Left lung (tissue), 14 donors: ENCODE measurements at places on chromosomes 3 and 15. TPM values are rescaled to one million over a fixed set of nuclear protein-coding genes. Genes with fewer than 3 reads are reported as not detected.

PPM1L gene
- total RNA-seq, result 12.7 TPM

ZXDC gene
- total RNA-seq, result 36.2 TPM

GRCh38 chr3:43792904-43793303, 102.2 kb downstream of the ABHD5 start:
- H3K27me3 ChIP-seq, result no peaks in the 10 kb centered on the region
- no peak overlapping the region for H3K4me3 ChIP-seq
- H3K36me3 ChIP-seq, result no peaks in the 10 kb centered on the region
- no peak overlapping the region for H3K27ac ChIP-seq
- no peak for DNase-seq

GRCh38 chr3:170007031-170007663, 30.6 kb upstream of the GPR160 start:
- peaks cover 38% of the 10 kb centered on the region for H3K4me1 ChIP-seq
- no peak overlapping the region for H3K4me3 ChIP-seq
- H3K27me3 ChIP-seq, result no peaks in the 10 kb centered on the region

DNA sequence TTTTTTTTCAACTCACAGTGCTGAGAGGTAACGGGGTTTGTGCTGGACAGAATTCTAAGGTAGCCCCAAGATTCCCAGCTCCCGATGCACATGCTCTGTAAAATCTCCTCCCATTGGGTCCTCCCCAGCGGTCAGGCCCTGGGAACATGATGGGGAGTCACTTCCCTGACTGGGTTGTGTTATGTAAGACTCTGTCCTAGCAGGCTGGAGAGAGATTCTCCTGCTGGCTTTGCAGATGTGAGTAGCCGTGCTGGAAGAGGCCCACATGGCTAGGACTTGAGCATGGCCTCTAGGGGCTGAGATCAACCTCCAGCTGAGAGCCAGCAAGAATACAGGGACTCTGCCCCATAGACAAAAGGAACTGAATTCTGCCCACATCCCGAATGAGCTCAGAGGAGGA, 83.7 kb upstream of the OXTR start:
- H3K36me3 ChIP-seq, result no peaks in the 10 kb centered on the region
- no peaks in the 10 kb centered on the region for H3K27me3 ChIP-seq
- no peak overlapping the region for H3K27ac ChIP-seq
- no peaks in the 10 kb centered on the region for H3K4me1 ChIP-seq
- no peak overlapping the region for H3K4me3 ChIP-seq
